GM23248 (cell line): ENCODE measurements at places on chromosomes 6 and 20. TPM values are rescaled to one million over a fixed set of nuclear protein-coding genes. Genes with fewer than 3 reads are reported as not detected.

- no peak overlapping the region for H3K4me3 ChIP-seq
- H3K27me3 ChIP-seq = no peaks in the 10 kb centered on the region
- H3K4me1 ChIP-seq = peaks cover 15% of the 10 kb centered on the region
- DNase-seq = peak; percentile 29
- no peaks in the 10 kb centered on the region for H3K36me3 ChIP-seq
Observed at GRCh38 chr20:39103732-39104131, 141.6 kb downstream of the DHX35 start.

- no peak for DNase-seq
- peaks cover 5% of the 10 kb centered on the region; the same call in 1 of the 2 replicates for H3K36me3 ChIP-seq
- no peak overlapping the region for H3K4me3 ChIP-seq
- 0 out of 2 replicates have a peak, but pooled peaks cover 6% of the 10 kb centered on the region for H3K4me1 ChIP-seq
Observed at GRCh38 chr6:143957679-143958274, 50.3 kb downstream of the PLAGL1 start.

- DNase-seq = no peak
- no peaks in the 10 kb centered on the region for H3K36me3 ChIP-seq
- no peak overlapping the region for H3K27ac ChIP-seq
- H3K4me1 ChIP-seq = no peaks in the 10 kb centered on the region
- no peaks in the 10 kb centered on the region for H3K27me3 ChIP-seq
Observed at GRCh38 chr6:146056506-146056905, 27.6 kb downstream of the GRM1 start.

- peaks cover 12% of the 10 kb centered on the region; the same call in 1 of the 2 replicates for H3K4me1 ChIP-seq
- H3K27ac ChIP-seq = no peak overlapping the region
- no peak overlapping the region for H3K4me3 ChIP-seq
- DNase-seq = no peak
Observed at GRCh38 chr20:33827634-33828325, 16.6 kb downstream of the CHMP4B start.

DNA sequence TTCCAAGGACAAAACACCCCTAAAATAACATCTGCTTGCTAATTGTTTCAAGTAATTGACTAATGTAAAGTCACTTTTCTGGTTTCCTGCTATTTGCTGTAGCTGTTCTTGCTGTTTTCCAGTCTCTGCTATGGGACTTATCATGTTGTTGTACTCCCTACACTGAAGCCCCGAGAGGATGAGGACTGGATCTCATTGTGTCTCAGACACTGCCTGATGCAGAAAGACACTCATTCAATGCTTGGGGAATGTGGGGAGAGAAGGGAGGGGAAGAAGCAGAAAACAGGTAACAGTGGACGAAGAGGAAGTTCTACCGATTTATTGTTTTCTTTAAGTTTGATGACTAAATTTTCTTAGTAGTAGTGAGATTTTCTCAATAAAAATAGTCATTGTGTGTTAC is 79.8 kb downstream of the DOK5 start:
- H3K4me3 ChIP-seq = no peak overlapping the region
- no peak for DNase-seq
- no peaks in the 10 kb centered on the region for H3K27me3 ChIP-seq
- H3K4me1 ChIP-seq = peaks cover 24% of the 10 kb centered on the region

The COL19A1 gene
- not detected in 2 replicates for total RNA-seq

DNA sequence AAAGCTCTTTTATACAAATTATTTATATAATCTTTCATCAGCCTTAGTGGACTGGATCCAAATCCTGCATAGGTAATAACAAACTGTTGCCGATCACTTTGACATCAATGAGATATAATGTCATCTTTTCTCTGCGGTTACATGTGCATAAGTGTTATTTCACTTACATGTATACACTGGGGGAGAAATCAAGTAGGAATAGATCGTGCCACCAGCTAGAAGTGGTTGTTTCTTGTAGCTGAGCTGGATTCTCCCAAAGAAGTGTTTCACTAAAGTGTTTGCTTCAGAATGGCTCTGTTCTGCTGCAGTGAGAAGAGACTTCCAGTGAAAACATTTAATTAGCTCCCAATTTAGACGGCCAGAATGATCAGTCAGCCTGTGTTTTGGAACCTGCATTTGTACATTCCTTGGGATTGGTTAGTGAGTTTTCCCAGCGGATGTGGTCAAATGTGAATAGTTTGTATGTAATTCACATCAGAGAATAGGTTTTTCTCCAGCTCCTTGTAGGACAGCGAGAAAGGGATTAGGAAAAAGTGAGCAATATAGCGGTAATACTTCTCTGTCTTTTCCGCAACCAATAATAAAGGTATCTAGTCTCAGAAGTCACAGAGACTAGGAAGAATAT is 163.1 kb upstream of the CCN2 start:
- H3K27me3 ChIP-seq = no peaks in the 10 kb centered on the region
- H3K27ac ChIP-seq = no peak overlapping the region
- H3K4me3 ChIP-seq = no peak overlapping the region
- no peaks in the 10 kb centered on the region for H3K36me3 ChIP-seq
